Stomach (tissue), 19 donors: ENCODE measurements at places on chromosomes 3 and 15. TPM values are rescaled to one million over a fixed set of nuclear protein-coding genes. Genes with fewer than 3 reads are reported as not detected.

GRCh38 chr3:108011616-108012015 is 79.2 kb downstream of the CD47 start:
- no peaks in the 10 kb centered on the region for H3K36me3 ChIP-seq
- H3K27me3 ChIP-seq: no peaks in the 10 kb centered on the region
- no peak for DNase-seq
- H3K4me1 ChIP-seq: peaks cover 3% of the 10 kb centered on the region
- H3K4me3 ChIP-seq: no peak overlapping the region

DNA sequence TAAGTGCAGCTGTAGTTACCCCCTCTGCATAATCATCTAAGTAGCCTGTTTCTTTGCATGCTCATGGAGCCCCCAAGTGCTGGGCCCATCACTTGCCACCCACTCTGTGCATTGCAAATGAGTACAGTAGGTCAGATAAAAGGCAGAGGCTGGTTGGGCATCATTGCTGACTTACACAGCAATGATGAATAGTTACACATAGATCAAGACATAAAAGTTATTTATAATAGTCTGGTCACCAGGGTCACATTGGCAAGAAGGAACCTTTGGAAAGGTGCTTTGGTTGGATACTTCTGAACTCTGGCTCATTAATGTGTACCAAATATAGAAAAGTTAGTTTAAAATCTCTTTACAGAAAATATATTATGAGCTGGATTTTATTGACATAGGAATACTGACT is 111.6 kb downstream of the MITF start:
- peaks cover 12% of the 10 kb centered on the region for H3K4me1 ChIP-seq
- no peaks in the 10 kb centered on the region for H3K27me3 ChIP-seq
- no peak overlapping the region for H3K4me3 ChIP-seq
- no peak for DNase-seq
- H3K27ac ChIP-seq: no peak overlapping the region
- H3K36me3 ChIP-seq: no peaks in the 10 kb centered on the region

GRCh38 chr3:123310186-123310585 is 108.4 kb downstream of the SEC22A start:
- H3K4me1 ChIP-seq: no peaks in the 10 kb centered on the region
- peaks cover 41% of the 10 kb centered on the region for H3K36me3 ChIP-seq
- H3K27ac ChIP-seq: no peak overlapping the region

GRCh38 chr15:47788685-47789084 is 71.4 kb downstream of the SEMA6D start:
- no peak overlapping the region for H3K4me3 ChIP-seq
- H3K27ac ChIP-seq: no peak overlapping the region
- H3K36me3 ChIP-seq: no peaks in the 10 kb centered on the region

- H3K27ac ChIP-seq: no peak overlapping the region
- no peaks in the 10 kb centered on the region for H3K36me3 ChIP-seq
- peaks cover 3% of the 10 kb centered on the region for H3K27me3 ChIP-seq
- no peak overlapping the region for H3K4me3 ChIP-seq
- no peak for DNase-seq
Observed at GRCh38 chr15:91068436-91068835, 31.6 kb upstream of the SV2B start.

HYKK gene
- total RNA-seq: 1.4 TPM

DNA sequence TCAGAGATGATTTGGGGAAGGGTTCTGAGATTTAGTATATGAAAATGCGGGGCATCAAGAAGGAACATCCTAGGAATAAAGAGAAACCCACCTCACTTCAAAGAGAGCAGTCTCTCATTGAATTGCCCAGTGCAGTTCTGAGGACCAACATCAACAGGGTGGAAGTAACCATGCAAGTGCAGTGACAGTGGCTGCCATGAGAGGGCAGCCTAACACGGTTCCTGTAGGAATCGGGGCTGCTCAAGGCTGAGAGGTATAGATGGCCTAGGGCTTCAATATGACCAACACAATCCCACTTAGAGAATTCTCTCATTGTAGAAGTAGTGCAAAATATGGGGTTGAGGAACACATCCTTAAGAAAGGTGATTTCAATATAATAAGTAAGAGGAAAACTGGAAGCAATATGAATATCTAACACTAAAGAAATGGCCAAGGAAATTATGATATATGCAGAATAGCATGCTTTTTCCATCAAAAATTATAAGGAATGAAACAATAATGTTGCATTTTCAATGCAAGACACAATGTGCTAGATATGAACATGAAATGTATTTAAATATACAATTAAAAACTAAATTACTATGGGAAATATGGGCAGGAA is 51.1 kb upstream of the ARRDC4 start:
- no peaks in the 10 kb centered on the region for H3K27me3 ChIP-seq
- no peaks in the 10 kb centered on the region for H3K4me1 ChIP-seq
- H3K27ac ChIP-seq: no peak overlapping the region
- peak; percentile 74 for DNase-seq
- no peak overlapping the region for H3K4me3 ChIP-seq

DNA sequence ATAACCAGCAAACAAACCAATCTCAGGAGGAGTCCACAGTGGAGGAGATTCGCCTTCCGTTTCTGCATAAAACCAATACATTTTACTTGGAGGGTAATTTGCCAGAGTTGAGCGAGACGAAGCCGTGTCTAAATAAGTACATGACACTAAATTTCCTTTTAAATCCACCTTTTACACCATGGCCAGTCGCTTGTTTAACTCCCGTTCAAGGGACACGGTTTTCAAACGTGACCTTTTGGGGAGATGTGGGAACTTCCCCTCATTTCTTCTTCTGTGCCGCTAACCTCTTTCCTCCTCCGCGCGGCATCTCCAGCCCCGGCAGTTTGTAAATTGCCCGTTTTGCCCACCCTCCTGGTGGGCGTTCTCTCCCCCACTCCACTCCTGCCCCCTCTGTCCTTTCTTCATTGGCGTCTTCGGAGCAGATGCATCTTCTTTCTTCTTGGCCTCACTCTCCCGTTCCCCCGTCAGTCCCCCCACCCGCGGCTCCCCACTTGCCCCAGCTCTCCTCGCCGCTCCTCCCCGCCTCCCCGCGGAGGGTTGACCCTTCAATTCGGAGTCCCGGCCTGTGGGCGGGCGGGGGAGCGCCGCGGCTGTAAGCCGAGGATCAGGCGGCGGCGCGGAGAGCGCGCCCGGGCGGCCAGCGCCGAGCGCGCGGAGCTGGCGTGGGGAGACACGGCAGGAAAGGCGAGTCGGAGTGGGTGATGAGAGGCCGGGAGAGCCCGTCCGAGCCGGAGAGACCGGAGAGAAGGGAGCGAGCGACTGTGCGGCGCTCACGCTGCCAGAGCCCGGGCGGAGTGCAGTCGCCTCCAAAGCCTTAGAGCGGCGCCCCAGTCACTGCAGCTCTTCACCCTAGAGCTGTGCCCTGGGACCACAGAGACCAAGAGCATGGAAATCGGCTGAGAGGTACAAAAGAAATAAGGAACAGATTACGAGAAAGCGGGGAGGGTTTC is at the start of gene NLGN1:
Gene NLGN1 (plus strand): TSS at position 584 of the 950 bp plus-strand sequence.
- peaks cover 33% of the 10 kb centered on the region for H3K27me3 ChIP-seq
- peak within 1 kb of the TSS; percentile 59 for H3K27ac ChIP-seq
- H3K4me1 ChIP-seq: peaks cover 25% of the 10 kb centered on the region
- H3K36me3 ChIP-seq: no peaks in the 10 kb centered on the region
- peak; percentile 93 for DNase-seq

DNA sequence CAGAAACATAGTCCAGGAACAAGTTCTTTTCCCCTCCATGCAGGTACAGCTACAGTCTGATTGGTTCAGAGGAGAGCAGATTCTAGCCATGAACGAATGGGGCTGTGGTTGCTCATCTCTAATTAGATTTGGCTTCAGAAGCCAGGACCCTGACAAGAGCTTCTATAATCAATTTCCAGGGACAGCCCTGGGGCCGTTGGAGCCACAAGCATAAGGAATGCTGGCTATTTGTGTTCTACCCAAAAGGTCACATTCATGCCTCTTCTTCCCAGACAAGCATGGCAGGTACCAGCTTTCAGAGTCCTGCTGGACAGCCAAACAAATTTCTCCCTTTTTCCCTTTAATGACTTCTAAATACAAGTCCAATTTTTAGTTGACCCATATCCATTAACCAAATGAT is 215.5 kb upstream of the LRTM1 start:
- no peaks in the 10 kb centered on the region for H3K36me3 ChIP-seq
- H3K4me3 ChIP-seq: no peak overlapping the region
- no peaks in the 10 kb centered on the region for H3K4me1 ChIP-seq
